Activated CD4-positive, alpha-beta T cell treated with anti-CD3 and anti-CD28 coated beads, Interleukin-2, amount 50 U/mL, for 48 hours (primary cell): ENCODE measurements at places on chromosomes 5 and 9.
A peak's percentile ranks its signal among the peaks of the same experiment; 100 is the strongest.

DNA sequence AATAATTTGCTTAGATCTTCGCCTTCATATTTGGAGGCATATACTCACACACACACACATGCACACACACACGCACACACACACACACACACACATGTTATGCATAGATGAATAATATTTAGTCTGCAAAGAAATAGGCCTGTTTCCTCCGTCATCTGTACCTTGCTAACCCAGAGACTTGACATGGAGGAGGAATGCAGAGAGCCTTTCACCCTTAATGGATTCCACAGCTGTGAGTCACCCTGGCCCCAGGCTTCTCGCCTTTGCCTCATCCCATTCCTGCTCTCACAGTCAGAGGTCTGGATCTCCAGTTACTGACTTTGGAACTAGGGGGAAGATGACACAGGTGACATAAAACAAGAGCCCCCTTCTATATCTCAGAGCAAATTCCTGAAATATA, 29.7 kb downstream of the ZNF462 start:
- no peak for DNase-seq

DNA sequence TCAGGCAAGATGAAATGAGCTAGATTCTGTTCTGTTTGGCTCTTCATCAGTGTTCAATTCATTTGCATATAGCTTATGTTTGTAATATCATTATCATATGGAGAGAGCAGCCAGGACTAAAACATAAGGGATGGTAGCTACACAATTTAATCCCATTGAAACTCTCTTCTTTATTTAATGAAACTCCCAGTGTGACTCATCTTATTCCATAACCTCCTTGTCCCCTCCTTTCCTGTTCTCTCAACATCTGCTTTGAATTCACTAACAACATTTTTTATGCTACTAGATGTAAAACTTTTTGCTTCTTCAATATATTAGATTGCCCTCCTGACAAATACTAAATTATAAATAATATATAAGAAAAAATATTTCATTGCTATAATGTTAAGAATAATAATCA, 1823.4 kb downstream of the MAT2B start:
- no peak for DNase-seq

DNA sequence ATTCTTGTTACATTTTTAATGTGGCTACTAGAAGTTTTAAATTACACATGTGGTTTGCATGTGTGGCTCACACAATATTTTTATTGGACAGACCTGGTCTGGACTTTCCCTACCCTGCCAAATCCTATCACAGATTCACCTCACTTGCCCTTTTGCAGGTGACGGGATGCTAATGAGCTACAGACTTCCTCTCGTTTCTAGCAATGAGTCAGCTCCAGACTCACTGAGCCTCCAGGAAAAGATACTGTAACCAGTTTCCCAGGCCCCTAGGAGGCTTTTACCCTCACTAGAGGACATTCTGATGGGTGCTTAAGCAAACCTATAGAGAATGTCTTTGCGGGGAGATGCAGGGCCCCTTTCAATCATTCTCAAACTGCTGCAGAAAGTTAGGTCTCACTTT, 135.4 kb downstream of the WDR41 start:
- peak; percentile 37 for DNase-seq

DNA sequence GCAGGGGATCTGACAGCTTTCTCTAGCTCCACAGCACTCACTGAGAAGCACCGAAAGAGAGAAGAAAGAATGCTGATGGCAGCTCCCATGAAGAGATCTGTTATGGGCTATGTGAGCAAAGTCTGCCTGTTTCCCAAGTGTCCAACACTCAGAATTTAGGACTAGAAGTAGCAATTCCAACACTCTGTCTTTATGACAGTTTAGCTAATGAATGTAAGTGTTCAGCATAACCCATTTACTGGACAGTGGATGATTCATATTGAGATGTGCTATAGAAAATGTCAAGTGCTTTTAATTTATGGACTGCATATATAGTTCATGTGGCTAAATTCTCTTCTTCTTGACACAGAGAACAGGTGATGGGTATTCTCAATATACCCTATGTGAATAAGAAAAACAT, 683.1 kb upstream of the ZNF608 start:
- DNase-seq, result no peak

GRCh38 chr5:145949474-145949873, 13.1 kb downstream of the SH3RF2 start:
- no peak for DNase-seq

DNA sequence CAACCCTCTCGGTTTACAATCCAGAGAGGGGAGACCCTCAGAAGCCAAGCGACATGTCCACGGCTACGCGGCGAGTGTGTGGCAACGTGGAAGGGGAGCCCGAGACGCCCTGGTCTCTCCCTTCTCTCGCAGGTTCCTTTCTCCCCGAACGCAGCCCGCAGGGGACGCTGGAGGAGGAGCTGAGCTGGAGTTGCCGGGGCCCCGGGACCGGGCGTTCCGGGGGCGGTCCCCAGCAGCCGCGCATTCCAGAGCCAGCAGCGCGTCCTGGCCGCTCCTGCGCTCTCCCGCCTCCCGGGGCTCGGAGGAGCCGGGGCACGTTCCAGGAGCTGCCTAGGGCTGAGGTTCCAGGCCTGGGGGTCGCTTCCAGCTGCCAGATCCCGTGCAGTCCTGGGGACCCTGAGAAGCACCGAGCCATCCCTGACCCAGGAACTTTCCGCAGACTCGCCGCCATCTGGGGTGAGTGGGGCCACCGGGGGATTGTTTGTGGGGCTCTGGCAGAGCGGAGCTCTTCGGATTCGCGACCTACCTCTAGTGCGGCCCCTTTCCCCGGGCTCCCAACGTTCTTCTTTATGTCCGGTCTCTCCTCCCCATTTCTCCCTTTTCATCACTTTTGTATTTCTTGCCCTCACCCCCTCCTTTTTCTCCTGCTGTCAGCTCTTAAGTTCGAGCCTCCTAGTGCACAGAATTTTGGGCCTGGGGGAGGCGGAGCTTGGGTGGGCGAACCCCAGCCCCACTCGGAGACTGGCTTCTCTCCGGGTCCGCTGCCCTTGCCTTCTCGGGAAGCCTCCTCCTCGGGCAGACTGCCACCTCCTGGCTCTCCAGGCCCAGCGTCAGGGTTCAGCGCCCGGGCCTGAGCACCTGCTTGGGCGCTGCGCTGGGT, at the start of gene SMIM3:
Gene SMIM3, plus strand, starts transcription at position 241 of the 880 bp plus-strand sequence. CDS start 16,684 bp downstream, outside the sequence.
- DNase-seq, result peak; percentile 78

GRCh38 chr5:61275841-61276240, 56.2 kb upstream of the ZSWIM6 start:
- peak; percentile 53 for DNase-seq

- DNase-seq, result no peak
Measured at GRCh38 chr9:120912958-120913646, 13.5 kb downstream of the TRAF1 start.

DNA sequence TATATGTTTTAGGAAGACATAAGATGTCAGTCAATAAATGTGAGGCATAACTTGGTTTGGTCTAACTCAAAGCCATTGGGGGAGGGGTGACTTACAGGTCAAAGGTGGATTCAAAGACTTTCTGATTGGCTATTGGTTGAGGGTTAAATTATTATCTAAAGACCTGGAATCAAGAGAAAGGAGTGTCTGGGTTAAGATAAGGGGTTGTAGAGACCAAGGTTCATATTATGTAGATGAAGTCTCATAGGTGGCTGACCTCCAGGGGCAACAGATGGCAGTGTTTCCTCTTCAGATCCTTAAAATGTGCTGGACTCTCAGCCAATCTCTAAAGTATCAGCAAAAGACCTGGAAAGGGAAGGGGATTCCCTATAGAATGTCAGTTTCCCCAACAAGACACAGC, 51.3 kb upstream of the MINAR2 start:
- no peak for DNase-seq

- no peak for DNase-seq
Measured at GRCh38 chr9:77128125-77128789, 49.1 kb upstream of the VPS13A start.

GRCh38 chr5:114612406-114612805, 250.5 kb downstream of the KCNN2 start:
- no peak for DNase-seq

DNA sequence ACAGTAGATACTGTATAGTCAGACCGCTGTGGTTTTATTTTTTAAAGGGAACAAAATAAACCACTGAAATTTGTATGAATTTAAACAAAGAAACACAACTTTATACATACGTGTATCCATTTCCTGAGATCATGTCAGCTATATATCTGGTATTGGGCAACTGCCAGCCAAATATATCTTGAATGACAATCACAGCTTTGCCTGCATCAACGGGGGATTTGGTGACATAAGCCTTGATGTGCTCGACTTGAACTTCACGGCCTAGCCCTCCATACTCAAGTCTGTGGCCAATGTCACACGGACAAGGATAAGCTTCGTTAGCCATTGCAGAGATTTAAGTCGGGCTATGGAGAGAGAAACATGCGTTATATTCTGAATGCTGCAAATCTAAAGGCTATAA, 17.3 kb downstream of the CMBL start:
- no peak for DNase-seq

GRCh38 chr9:107190061-107190935, 92.8 kb upstream of the RAD23B start:
- no peak for DNase-seq

- DNase-seq, result no peak
Measured at GRCh38 chr9:5852987-5853386, 20.1 kb upstream of the ERMP1 start.

DNA sequence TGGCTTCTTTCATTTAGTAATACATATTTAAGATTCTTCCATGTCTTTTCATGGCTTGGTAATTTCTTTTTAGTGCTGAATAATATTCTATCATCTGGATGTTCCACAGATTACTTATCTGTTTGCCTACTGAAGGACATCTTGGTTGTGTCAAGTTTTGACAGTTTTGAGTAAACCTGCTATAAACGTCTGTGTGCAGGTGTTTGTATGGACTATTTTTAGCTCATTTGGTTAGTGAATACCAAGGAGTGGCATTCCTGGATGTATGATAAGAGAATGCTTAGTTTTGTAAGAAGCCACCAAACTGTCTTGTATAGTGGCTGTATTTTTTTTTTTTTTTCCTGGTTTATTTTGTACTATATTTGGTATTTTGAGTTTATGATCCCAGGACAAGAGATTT, 38.4 kb downstream of the PRRC1 start:
- DNase-seq, result no peak

DNA sequence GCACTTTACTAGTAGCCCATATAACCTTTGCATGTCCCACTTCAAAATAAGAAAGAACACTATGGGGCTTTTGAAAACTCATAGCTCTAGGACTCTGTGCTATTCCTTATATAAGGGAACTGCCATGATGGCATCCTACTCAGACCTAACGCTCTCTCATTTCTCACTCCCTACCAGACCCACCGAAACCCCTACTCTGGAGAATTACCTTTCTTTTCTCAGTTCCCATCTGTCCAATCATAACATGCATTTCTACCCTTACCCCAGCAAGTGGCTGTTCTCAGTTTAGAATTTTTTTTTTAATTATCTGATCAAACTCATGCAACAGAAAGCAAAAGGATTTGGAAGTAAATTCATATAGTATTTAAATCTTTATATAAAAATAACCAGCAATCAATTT, 27.3 kb downstream of the CARNMT1 start:
- no peak for DNase-seq

- no peak for DNase-seq
Measured at GRCh38 chr9:2299843-2300205, 284.7 kb downstream of the SMARCA2 start.

DNA sequence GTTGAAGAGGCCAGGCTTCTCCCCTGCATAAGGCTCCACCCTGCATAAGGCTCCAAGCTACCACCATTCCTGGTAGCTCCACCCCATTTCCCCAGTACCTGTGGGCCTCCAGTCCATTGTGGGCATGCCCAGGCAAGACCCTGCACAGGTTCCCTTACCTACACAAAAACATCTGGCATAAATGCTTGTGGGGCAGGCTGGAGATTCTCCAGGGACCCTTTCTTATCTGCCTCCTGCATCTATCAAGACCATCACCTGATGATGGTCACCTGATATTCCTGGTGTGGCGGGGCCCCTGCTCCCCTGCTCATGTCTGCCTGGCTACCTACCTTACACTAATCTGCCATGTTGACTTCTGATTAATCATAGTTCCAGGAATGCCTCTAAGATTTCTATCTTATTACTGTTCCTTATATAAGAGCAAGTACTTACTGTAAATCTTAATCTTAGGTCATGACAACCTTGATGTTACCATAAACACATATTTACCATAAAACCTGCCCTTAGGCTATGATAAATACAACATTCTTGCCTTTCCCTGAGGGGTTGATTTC, 41.0 kb downstream of the FGD3 start:
- DNase-seq, result no peak

- no peak for DNase-seq
Measured at GRCh38 chr5:66074901-66075300, 69.2 kb upstream of the SREK1 start.

DNA sequence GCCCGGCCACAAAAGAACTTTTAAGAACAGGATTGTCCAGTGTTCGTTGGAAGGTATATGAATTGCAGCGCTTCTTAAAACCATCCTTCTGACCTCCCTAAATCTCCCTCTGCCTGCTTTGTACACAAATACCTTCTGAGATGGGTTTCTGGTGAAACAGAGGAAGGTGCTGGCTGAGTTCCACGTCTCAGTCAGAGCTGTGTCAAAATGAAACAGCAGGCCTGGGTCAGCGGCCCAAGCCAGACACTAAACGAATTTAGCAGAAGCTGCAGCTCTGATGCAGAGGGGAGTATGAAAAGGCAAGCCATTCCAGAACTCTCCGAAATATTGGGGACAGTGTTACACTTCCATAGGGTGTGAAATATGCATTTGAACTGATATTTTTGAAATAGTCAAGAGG, 37.8 kb upstream of the CRB2 start:
- DNase-seq, result no peak

DNA sequence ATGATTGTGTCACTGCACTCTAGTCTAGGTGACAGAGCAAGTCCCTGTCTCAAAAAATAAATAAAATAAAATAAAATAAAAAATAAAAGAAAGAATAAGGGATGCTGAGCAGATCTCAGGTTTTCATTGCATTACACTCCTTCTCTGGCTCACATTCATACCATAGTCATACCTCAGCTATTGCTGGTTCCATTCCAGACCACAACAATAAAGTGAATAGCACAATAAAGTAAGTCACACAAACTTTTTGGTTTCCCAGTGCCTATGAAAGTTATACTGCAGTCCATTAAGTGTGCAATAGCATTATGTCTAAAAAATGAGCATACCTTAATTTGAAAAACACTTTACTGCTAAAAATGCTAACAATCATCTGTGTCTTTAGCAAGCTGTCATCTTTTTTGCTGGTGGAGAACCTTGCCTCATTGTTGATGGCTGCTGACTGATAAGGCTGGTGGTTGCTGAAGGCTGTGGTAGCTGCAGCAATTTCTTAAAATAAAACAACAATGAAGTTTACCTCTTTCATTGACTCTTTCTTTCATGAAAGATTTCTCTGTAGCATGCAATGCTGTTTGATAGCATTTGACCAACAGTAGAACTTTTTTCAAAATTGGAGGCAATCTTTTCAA, 415.7 kb downstream of the ZNF608 start:
- DNase-seq, result no peak

GRCh38 chr9:31188496-31188895, 1195.9 kb upstream of the ACO1 start:
- DNase-seq, result no peak

GRCh38 chr5:113713051-113713450, 199.6 kb downstream of the YTHDC2 start:
- no peak for DNase-seq

- DNase-seq, result no peak
Measured at GRCh38 chr9:94818178-94818541, 91.7 kb downstream of the AOPEP start.
